Activated naive CD4-positive, alpha-beta T cell treated with anti-CD3 and anti-CD28 coated beads for 36 hours (primary cell): ENCODE measurements at places on chromosomes 1 and 21.

- DNase-seq = no peak
These were observed 192.9 kb downstream of the PCP4 start for GRCh38 chr21:40060083-40060677.

DNA sequence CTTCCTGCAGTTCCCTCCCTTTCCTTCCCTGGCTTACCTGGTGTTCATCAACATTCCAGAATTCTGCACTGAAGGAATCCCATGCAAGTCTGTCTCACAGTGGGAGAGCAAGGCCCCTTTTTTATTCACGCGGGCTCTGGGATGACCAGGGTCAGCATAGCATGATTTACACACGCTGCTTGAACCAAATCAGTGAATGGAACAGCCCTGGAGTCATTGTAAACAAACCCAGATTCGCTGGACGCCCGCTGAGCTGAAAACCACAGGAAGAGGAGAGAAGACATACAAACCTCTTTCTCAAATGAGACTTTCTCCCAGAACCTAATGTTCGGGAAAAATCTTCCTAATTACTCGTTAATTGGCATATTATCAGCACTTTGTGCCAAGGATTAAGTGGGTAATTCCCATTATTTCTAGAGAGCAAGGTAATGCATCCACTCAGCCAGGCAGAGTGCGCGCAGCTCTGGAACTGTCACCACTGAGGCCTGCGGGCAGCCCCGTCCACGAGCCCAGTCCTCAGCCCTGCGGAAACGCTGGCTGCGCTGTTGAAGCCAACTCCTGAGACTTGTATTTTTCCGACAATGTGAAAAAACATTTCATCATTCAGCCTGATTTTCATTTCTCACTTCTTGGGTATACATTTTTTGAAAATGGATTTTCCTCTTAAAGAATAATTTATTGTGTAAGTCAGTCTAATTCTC is 140.0 kb downstream of the ETS2 start:
- no peak for DNase-seq

GRCh38 chr1:59512702-59513101 is 215.8 kb downstream of the FGGY start:
- DNase-seq = no peak

- no peak for DNase-seq
These were observed 33.0 kb upstream of the IL20 start for GRCh38 chr1:206832352-206832880.
